ENCODE measurements at places on chromosomes 4 and X. TPM values are rescaled to one million over a fixed set of nuclear protein-coding genes. Genes with fewer than 3 reads are reported as not detected.

SYTL5 gene
- 1.4 TPM for total RNA-seq

PRDM8 gene
- total RNA-seq: 8.8 TPM

RAB9B gene
- total RNA-seq: 0.96 TPM

TXK gene
- total RNA-seq: not detected

FGA gene
- total RNA-seq: under 0.01 TPM

PDZD11 gene
- 43.7 TPM for total RNA-seq

P2RY4 gene
- total RNA-seq: not detected

ASB12 gene
- not detected for total RNA-seq

TLR2 gene
- 0.85 TPM for total RNA-seq

CFP gene
- total RNA-seq: 0.19 TPM

PAK3 gene
- total RNA-seq: 4.0 TPM

PF4V1 gene
- 10.2 TPM for total RNA-seq

LONRF3 gene
- 0.19 TPM for total RNA-seq

INTS6L gene
- 5.4 TPM for total RNA-seq

CTAG1A gene
- not detected for total RNA-seq

TMEM47 gene
- 101 TPM for total RNA-seq

NXF2 gene
- not detected for total RNA-seq

NEUROG2 gene
- not detected for total RNA-seq

CT45A1 gene
- total RNA-seq: not detected

TIMP1 gene
- 1,457 TPM for total RNA-seq

HAND2 gene
- total RNA-seq: 12.8 TPM

HPGDS gene
- total RNA-seq: 0.28 TPM

F8A3 gene
- 2.8 TPM for total RNA-seq

TCEAL5 gene
- total RNA-seq: not detected

RBPJ gene
- 85.7 TPM for total RNA-seq

THAP9 gene
- total RNA-seq: 6.5 TPM

UVSSA gene
- 5.9 TPM for total RNA-seq
